ENCODE measurements at places on chromosomes 4 and X. TPM values are rescaled to one million over a fixed set of nuclear protein-coding genes. Genes with fewer than 3 reads are reported as not detected.

DNA sequence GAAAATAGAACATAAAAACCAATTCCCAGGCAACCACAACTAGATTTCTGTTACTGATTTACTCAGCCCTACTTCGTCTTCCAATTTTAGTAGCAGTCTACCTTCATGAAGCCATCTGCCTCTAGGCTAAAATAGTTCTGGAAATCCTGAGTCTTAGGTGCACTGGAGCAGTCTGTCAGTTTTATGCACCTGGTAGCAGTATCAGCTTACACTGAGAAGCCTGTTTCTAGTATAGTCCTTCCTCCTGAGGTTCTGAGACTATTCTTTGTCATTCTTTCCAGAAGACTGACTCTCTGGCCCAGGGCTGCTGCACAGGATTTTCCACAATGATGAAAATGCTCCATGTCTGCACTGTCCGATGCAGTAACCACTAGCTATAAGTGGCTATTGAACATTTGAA is 16.9 kb upstream of the HPRT1 start:
- H3K4me1 ChIP-seq = no peaks in the 10 kb centered on the region

NPY5R gene
- total RNA-seq = 0.55 TPM

DNA sequence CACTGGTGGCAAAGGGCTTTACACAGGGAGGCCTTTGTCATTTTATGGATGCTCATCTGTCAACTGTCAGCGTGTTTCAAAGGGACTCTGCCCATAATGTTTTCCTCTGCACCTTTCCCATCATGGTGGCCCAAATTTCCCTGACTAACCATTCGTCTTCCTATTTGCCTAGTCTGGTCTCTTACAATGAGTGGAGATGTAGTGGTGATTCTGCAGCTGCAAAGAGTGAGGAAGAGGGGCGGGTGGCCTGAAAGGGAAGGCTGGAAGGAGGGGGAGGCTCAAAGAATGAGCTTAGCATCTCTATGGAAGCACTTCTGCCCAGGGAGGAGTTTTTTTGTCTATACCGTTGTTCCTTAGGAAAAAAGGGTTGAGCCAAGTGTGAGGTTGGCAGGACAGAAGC is 447.5 kb downstream of the NKX6-1 start:
- no peak for DNase-seq
- H3K27ac ChIP-seq = no peak overlapping the region
- H3K4me3 ChIP-seq = no peak overlapping the region
- H3K36me3 ChIP-seq = no peaks in the 10 kb centered on the region
- H3K4me1 ChIP-seq = no peaks in the 10 kb centered on the region

DNA sequence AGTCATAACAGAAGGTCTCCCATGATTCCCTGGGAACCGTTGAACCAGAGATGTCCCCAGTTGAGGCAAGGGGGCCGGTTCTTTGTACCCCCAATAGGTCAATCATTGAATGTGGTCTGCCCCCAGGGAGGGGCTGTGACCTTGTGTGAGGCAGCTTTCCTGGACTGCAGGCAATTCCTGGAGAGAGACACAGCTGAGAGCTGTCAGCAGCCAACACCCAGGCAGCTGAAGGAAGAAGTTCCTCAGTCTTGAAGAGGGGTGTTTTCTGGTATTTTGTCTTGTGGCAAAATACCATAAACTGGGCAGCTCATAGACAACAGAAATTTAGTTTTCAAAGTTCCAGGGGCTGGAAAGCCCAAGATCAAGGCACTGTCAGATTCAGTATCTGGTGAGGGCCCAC is 185.7 kb upstream of the ATP6AP2 start:
- no peak overlapping the region for H3K27ac ChIP-seq
- H3K4me1 ChIP-seq = no peaks in the 10 kb centered on the region
- no peaks in the 10 kb centered on the region for H3K27me3 ChIP-seq
- no peaks in the 10 kb centered on the region for H3K36me3 ChIP-seq
- H3K4me3 ChIP-seq = no peak overlapping the region

DNA sequence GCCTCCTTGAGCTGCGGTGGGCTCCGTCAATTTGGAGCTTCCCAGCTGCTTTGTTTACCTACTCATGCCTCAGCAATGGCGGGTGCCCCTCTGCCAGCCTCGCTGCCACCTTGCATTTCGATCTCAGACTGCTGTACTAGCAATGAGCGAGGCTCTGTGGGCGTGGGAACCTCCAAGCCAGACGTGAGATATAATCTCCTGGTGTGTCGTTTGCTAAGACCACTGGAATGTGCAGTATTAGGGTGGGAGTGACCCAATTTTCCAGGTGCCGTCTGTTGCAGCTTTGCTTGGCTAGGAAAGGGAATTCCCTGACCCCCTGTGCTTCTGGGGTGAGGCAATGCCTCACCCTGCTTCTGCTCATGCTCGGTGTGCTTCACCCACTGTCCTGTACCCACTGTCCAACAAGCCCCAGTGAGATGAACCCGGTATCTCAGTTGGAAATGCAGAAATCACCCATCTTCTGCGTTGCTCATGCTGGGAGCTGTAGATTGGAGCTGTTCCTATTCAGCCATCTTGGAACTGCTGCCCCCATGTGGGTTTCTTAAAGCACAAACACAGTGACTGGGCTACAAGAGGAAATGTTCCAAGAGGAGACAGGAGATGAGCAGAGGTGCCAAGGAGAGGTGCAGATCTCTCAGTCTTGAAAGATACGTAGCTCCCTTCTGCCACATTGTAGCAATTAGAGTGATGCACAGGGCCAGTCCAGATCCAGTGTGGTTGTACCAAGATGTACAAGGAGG is 193.0 kb upstream of the IGFBP7 start:
- H3K4me3 ChIP-seq = no peak overlapping the region
- no peak overlapping the region for H3K27ac ChIP-seq
- no peaks in the 10 kb centered on the region for H3K27me3 ChIP-seq
- no peaks in the 10 kb centered on the region for H3K4me1 ChIP-seq
- DNase-seq = peak; percentile 12

FAM133A gene
- total RNA-seq = not detected

DNA sequence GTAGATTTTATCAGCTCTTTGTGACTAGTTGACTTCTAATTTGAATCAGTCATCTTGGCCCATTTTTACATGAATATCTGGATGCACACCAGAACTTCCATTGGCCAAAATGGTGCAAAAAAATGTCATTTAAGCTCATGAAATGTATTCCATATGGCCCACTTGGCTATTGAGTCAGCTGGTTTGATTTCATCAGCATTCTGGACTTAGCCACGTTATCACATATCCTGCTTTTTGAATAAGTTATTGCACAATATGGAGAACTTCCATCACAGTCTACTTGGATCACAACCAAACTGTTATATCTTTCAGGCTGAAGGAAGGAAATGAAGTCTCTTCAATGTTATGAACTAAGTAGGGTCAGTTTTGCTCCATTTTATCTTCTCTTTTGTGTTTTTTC is 640.6 kb downstream of the PCDH7 start:
- no peaks in the 10 kb centered on the region for H3K36me3 ChIP-seq
- H3K4me3 ChIP-seq = no peak overlapping the region
- no peak overlapping the region for H3K27ac ChIP-seq

Data from stomach (tissue), 19 donors.